ENCODE measurements at places on chromosomes 11 and 22.

GRCh38 chr11:78370406-78371172, 47.0 kb downstream of the GAB2 start:
- DNase-seq, result no peak

DNA sequence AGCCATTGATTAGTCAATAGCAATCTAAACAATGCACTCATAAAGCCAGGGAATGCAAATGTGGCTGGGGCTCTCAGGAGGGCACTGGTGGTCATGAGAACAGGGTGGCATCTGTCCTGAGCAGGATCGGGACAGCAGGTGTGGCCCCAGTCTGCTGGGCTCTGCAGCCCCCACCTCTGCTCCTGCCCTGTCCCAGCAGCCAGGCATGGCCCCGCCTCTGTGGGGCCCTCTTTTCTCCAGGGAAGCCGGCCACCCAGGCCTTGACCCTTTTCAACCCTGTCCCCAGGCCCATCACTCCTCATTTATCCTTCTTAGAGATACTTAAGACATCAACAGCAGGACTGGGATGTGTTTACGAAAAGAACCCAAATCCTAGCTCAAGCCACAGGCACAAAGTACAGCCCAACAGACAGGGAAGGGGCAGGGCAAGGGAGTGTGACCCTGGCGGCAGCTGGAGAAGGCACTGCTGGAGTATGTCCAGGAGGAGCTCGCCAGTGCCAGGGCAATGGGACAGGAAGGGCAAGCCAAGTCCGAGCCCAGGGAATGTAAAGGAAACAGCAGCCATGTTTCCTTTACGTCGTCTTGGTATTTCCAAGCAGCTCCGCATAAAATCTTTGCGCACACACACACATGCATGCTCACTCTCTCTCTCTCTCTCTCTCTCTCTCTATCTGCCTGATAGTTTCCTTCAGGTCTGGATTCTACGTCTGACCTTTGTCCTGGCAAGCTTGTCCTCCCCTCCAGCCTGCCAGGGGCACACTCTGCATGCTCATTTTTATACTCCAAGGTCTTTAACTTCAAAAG, 59.9 kb downstream of the DGCR2 start:
- DNase-seq, result no peak

- no peak for DNase-seq
Observed at GRCh38 chr11:64007160-64007628, 21.0 kb downstream of the OTUB1 start.

DNA sequence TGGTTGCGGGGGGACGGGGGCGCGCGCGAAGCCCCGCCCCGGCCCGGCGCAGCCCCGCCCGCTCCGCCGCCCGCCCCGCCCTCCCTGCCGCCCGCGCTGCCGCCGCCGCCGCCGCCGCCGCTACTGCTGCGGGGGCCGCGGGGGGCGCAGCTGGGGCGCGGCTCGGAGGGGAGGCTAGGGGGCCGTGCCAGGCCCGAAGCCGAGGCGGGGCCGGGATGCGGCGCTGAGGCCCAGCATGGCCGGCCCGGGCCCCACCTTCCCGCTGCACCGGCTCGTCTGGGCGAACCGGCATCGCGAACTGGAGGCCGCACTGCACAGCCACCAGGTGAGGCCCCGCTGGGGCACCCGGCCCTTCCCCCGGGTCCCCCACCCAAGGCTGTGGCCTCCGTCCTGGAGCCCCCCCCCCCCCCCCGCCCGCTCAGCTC, at the start of gene ANKRD13D:
Gene ANKRD13D (plus strand): TSS at position 78 of the 425 bp plus-strand sequence. CDS start 158 bp downstream, at position 236.
- no peak for DNase-seq

DNA sequence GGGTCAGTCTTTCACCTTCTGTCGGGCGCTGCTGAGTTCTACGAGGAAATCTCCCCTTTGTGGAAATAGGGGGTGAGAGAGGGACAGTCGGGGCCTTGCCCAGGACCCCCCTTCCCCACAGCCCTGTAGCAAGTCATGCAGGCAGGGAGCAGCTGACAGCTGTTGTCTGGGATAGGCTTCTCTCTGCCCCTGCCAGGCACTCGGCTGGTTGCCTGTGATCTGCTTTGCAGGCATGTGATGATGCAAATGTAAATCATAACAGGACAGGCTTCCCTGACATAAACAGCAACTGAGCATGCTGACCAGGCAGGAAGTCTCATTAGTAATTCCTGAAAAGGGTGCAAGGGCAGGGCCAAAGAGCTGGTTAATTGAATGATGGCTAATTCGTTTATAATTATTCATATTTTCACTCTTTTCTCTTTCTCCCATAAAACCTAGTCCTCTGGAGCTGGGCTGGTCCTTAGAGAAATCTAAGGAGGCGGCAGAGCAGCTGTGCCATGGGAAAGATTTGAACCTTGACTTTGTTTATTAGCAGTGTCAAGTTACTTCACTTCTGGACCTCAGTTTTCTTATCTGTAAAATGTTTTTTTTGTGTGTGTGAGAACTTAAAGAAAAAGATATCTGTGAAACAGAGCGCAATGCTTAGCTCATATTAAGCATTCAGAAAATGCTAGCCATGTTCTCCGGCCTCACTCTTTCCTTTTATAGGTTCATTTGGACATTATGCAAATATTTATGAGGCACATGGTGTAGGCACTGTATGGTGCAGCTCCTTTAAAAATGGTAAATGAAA, 129.7 kb downstream of the LDLRAD3 start:
- no peak for DNase-seq

GRCh38 chr11:75195167-75195962, 44.5 kb downstream of the SLCO2B1 start:
- no peak for DNase-seq
